ENCODE measurements at places on chromosomes 12 and 14. TPM values are rescaled to one million over a fixed set of nuclear protein-coding genes. Genes with fewer than 3 reads are reported as not detected.
A peak's percentile ranks its signal among the peaks of the same experiment; 100 is the strongest.

- DNase-seq = no peak
These were observed 185.9 kb upstream of the RBM19 start for GRCh38 chr12:114152066-114152465.

DNA sequence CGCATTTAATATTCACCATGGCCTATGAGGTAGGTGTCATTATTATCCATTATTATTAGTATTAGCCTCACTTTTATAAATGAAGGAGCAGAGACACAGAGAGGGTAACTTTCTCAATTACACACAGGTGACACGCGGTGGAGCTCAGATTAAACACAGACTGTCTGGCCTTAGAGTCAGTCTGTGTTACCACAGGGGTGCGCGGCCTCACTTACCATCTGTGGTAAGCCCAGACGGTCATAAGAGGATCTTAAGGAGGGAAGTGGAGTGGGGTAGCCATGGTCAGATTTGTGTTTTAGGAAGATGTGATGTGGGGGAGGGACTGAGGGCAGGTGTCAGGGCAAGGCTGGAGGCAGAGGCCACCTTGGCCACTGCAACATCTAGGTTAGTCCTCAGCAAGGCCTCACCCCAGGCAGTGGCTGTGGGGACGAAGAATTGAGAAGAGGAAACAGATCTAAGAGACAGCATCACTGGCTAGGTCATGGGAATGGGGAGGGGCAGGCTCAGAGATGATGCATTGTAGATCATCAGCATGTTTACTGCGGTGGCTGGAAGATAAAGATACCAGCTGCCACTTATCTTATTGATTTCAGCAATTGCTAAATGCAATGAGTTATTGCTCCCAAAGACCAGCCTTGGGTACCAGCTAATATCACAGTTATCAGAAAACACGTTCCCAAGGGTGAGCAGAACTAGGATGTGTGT, 67.1 kb downstream of the SERPINA3 start:
- DNase-seq = no peak

DNA sequence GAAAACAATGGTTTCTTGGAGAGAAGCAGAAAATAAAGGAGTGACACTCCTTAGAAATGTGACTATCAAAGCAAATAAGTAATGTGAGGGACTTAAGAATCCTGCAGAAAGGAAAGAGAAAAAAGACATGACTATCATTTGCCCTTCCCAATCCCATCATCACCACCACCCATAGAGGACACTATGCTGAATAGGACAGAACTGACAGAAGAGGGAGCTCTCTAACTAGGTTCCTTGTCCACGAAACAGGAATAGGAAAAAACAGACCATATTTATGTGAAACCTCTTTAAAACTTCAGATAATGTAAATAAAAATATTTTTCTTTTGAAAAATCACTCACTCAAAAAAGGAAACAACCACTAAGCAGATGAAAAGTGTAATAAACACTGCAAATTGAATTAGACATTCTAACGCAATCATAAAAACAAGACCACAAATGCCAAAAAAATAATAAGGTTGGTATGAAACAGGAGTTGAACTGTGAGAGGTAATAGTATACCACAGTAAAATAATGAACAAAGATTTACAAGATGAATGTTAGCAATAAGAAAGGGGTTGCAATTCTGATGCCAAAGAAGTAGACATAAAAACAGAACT, 24.1 kb downstream of the KLRD1 start:
- DNase-seq = peak; percentile 57

- no peak for DNase-seq
These were observed 50.5 kb downstream of the FBRSL1 start for GRCh38 chr12:132540436-132540835.

GRCh38 chr12:103586791-103587370, at the start of gene STAB2:
TSS of gene STAB2 (plus strand) at chr12:103587273. CDS start at chr12:103587477, 204 bp downstream.
- DNase-seq = no peak

DNA sequence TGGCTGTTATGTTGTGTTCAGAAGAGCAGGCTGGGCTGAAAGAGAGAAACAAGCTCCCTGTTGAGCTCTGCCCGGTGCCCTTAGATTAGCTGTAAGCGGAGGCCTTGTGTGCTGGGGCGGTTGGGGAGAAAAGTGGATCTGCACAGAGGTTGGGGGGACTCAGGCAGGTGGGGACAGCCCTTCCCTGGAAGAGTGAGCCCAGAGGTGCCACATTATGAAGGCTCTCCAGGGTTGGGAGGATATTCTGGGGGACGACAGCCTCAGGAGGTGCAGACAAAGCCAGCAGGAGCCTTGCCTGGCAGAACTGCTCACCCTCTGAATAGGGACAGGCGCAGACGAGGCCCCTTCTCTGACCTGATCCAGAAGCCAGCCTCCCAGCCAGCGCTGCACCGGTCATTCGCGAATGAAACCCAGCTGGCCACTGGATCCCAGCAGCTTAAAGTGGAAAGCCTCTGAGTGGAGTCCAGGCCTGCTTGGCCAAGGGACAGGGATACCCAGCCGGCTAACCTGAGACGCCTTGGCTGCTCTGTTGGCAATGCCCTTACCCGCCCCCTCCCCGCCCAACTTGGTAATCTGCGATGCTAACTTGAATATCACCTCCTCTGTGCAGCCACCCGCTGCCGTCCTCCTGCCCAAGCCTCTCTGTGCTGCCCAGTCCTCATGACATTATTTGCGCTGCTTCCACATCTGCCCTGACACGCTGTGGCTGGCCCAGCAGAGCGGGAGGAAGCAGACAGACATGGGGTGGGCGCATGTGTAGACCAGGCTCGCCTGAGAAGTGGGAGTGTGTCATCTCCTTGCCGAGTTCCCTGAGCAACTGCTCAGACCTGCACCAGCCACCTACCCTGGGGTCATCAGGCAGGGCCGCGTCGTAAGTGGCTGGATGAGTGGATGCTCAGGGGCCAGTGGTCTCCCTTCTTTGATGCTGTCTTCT, 5.6 kb downstream of the HIP1R start:
- DNase-seq = no peak

DNA sequence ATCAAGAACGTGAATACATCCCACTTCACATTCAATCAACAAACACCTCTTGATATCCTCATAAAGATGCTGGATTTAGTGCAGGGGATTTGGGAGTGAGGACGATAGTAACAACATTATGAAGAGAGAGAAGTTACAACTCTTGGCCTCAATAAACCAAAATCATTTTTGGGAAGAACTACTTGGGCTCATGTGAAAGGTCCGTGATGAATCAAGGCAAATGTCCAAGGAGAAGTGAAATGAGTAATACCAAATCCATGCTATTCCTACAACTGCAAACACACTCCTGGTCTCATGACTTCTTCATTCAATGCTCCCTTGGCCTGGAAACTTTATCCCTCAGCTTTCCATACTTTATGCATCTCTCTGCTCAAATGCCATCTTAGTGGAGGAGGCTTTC, 162.0 kb upstream of the LMNTD1 start:
- DNase-seq = no peak

DNA sequence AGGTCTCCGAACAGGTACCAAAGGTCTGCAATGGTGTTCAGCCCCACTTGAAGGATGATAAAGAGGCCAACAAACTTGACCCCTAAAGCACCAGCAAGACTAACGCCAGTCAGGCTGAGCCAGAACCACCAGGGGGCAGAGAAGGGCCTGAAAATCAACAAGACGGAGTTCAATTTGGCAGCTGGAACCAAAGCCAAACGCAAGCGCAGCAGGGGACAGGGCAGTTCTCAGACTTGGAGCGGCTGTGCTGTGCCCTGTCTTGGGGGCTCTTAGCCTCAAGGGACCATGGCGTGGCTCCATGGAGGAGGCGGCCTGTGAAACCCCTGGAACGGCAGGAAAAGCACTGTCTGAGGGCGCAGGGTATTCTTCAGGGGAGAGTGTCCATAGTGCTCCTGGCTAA, 19.6 kb downstream of the POMT2 start:
- DNase-seq = peak; percentile 79

- DNase-seq = no peak
These were observed 1.9 kb upstream of the ITGB7 start for GRCh38 chr12:53208877-53209463.

- peak; percentile 60 for DNase-seq
These were observed 114.0 kb downstream of the PRMT8 start for GRCh38 chr12:3604748-3605586.

DNA sequence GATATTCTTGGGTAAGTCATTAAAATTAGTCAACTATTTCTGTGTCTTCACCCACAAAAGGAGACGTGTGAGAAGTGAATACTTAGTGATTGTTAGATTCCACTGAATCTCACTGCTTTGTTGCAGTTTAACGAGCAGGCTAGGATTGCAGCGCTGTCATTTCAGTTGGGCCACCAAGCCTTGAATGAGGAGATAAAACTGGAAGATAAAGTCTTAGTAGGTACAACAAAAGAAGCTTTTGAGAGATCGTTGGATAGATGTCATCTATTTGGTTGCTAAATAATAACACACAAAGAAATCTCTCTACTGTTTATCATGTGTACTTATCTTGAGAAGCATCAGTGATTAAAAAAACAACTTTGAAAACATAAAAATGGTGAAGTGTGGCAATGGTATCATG, 132.3 kb downstream of the RGS6 start:
- DNase-seq = no peak

GRCh38 chr12:99455350-99456035, 192.1 kb upstream of the GARIN6 start:
- DNase-seq = peak; percentile 99

- no peak for DNase-seq
These were observed 30.6 kb upstream of the ULK1 start for GRCh38 chr12:131863711-131864396.

- no peak for DNase-seq
These were observed 140.2 kb downstream of the AACS start for GRCh38 chr12:125205386-125205785.

- peak; percentile 27 for DNase-seq
These were observed 120.0 kb downstream of the CPNE8 start for GRCh38 chr12:38785381-38785780.

- peak; percentile 96 for DNase-seq
These were observed 41.1 kb downstream of the SYNE2 start for GRCh38 chr14:63893701-63894458.

- DNase-seq = peak; percentile 24
These were observed 79.1 kb downstream of the TMEM117 start for GRCh38 chr12:43914923-43915468.

DNA sequence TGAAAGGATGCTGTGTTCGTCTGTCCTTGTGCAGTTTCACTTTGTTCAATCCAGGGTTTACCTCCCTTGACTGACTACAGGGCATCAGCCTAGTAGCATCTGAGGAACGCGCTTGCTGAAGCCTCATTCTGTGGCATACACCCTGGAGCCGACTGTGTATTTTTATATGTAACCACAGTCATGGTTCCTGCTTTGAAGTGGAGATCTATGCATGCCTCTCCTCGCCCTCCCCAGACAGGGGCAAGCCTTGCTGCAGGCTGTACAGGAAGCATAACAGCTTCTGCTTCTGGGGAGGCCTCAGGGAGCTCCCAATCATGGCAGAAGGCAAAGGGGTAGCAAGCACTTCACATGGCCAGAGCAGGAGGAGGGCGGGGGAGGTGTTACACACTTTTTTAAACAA, 262.1 kb downstream of the BCL11B start:
- DNase-seq = no peak

GRCh38 chr14:28756269-28756883, 10.2 kb upstream of the FOXG1 start:
- no peak for DNase-seq

The FGF23 gene
- total RNA-seq = not detected

The PLCZ1 gene
- total RNA-seq = 0.69 TPM

The AQP2 gene
- 0.30 TPM for total RNA-seq

The GPX2 gene
- not detected for total RNA-seq

The GPR132 gene
- 2.1 TPM for total RNA-seq

The AKT1 gene
- total RNA-seq = 191 TPM

The RD3L gene
- not detected for total RNA-seq

The RAB15 gene
- total RNA-seq = 7.4 TPM

The PPP2R3C gene
- 36.5 TPM for total RNA-seq

The NXPH4 gene
- total RNA-seq = 0.40 TPM

The OTX2 gene
- total RNA-seq = not detected

All from renal cortical epithelial cell (primary cell).